ENCODE measurements at places on chromosomes 11 and 22. TPM values are rescaled to one million over a fixed set of nuclear protein-coding genes. Genes with fewer than 3 reads are reported as not detected.

Gene TMEM218
- 14.2 TPM for total RNA-seq

Gene MS4A6A
- total RNA-seq, result not detected

Gene OR5P2
- not detected for total RNA-seq

Gene B3GAT1
- 5.4 TPM for total RNA-seq

Gene YPEL4
- total RNA-seq, result not detected

Gene SLC22A8
- not detected for total RNA-seq

Gene LARGE1
- 9.0 TPM for total RNA-seq

Gene LMNTD2
- total RNA-seq, result 1.1 TPM

Gene CNGA4
- total RNA-seq, result not detected

Gene FDXACB1
- total RNA-seq, result 7.9 TPM

Gene OR8G1
- total RNA-seq, result not detected

Gene PARVA
- total RNA-seq, result not detected

DNA sequence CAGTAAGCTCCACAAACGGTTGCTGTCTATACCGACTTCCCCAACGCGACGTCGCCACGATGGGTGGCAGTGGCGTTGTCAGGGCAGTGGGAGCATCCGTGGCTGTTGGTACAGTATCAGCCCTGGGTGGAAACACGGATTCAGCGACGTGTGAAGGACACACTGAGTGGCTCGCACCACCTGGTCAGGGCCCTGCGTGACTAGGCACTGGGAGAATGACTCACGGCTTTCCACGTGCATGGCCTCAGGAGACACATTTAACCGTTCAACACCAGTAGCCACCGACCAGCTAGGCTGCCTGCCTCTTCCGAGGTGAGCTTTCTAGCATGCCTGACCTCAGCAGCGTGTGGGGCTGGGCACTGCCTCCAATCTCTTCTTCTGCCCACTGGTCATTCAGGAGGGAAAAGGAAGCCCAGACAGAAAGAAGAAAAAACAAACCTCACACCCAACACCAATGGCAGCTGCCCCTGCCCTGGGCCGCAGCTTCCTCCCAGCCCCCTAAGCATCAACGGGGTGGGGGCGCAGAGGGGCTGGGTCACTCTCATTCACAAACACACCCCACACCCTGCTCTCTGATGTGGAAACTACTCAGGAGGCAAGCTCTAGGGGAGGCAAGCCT lies 59.0 kb downstream of the MYH9 start:
- H3K27me3 ChIP-seq, result no peaks in the 10 kb centered on the region
- H3K4me3 ChIP-seq, result peak overlapping the region; percentile 96
- peak; percentile 81 for DNase-seq
- peaks cover 69% of the 10 kb centered on the region for H3K4me1 ChIP-seq
- H3K27ac ChIP-seq, result peak overlapping the region; percentile 99

DNA sequence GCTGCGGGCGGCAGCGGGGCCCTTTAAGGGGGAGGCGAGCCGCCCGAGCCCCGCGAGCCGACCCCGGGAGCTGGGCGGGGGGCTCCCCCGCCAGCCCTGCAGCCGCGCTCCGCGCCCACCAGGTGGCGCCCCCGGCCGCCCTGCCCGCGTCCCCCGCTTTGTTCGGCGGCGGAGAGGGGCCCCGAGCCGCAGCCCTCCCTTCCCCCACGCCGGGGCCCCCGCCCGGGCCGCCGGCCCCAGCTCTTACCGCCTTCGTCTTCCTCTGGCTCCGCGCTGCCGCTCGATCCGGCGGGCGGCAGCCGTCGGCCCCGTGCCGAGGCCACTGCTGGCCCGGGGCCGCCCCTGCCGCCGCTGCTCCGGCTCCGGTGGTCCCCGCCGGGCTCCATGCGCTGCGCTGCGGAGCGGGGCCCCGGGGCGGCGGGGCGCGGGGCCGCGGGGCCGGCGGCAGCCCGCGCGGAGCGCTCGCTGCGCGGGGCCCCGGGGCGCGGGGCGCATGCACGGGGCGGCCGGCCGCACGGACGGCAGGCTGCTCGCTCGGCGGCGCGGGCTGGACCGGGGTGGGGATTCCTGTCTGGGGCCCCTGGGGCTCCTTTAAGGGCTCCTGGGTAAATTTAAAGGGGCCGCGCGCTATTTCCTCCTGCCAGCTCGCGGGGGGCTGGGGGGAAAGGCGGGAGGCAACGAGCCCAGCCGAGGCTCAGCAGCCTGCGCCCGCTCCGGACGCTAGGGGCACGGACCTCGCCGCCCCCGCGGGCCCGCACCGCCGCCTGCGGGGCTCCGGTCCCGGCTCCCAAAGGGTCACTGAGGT lies at the start of gene ZFTA:
ZFTA (minus strand) TSS at position 539 of the 805 bp plus-strand sequence; CDS start at position 386, 153 bp downstream.
- peaks cover 15% of the 10 kb centered on the region for H3K27me3 ChIP-seq
- peaks cover 7% of the 10 kb centered on the region for H3K4me1 ChIP-seq
- H3K4me3 ChIP-seq, result peak within 1 kb of the TSS; percentile 94
- no peaks in the 10 kb centered on the region for H3K36me3 ChIP-seq
- DNase-seq, result peak; percentile 74
- peak within 1 kb of the TSS; percentile 96 for H3K27ac ChIP-seq

GRCh38 chr22:39134366-39135091 lies 18.0 kb downstream of the CBX7 start:
- H3K4me3 ChIP-seq, result no peak overlapping the region
- peaks cover 18% of the 10 kb centered on the region for H3K4me1 ChIP-seq
- no peak for DNase-seq
- H3K27ac ChIP-seq, result no peak overlapping the region

GRCh38 chr11:104343578-104343977 lies 179.6 kb upstream of the PDGFD start:
- H3K36me3 ChIP-seq, result no peaks in the 10 kb centered on the region
- H3K27ac ChIP-seq, result no peak overlapping the region
- peaks cover 3% of the 10 kb centered on the region for H3K27me3 ChIP-seq
- no peak overlapping the region for H3K4me3 ChIP-seq
- no peaks in the 10 kb centered on the region for H3K4me1 ChIP-seq
- DNase-seq, result no peak

GRCh38 chr11:19089421-19089820 lies 27.5 kb upstream of the ZDHHC13 start:
- H3K36me3 ChIP-seq, result no peaks in the 10 kb centered on the region
- H3K27ac ChIP-seq, result no peak overlapping the region
- H3K4me1 ChIP-seq, result no peaks in the 10 kb centered on the region
- no peak overlapping the region for H3K4me3 ChIP-seq
- DNase-seq, result no peak

GRCh38 chr22:49513358-49513851 lies 314.3 kb downstream of the BRD1 start:
- peak overlapping the region; percentile 41 for H3K27ac ChIP-seq
- H3K4me1 ChIP-seq, result peaks cover 23% of the 10 kb centered on the region
- H3K36me3 ChIP-seq, result peaks cover 8% of the 10 kb centered on the region
- no peak overlapping the region for H3K4me3 ChIP-seq

- DNase-seq, result no peak
- peaks cover 9% of the 10 kb centered on the region for H3K4me1 ChIP-seq
- peaks cover 4% of the 10 kb centered on the region for H3K27me3 ChIP-seq
- no peaks in the 10 kb centered on the region for H3K36me3 ChIP-seq
- no peak overlapping the region for H3K27ac ChIP-seq
Measured at GRCh38 chr22:40674274-40674673, 5.0 kb upstream of the MCHR1 start.

- no peaks in the 10 kb centered on the region for H3K36me3 ChIP-seq
- H3K27me3 ChIP-seq, result no peaks in the 10 kb centered on the region
- DNase-seq, result peak; percentile 73
Measured at GRCh38 chr11:72721689-72722049, 30.5 kb downstream of the ARAP1 start.

DNA sequence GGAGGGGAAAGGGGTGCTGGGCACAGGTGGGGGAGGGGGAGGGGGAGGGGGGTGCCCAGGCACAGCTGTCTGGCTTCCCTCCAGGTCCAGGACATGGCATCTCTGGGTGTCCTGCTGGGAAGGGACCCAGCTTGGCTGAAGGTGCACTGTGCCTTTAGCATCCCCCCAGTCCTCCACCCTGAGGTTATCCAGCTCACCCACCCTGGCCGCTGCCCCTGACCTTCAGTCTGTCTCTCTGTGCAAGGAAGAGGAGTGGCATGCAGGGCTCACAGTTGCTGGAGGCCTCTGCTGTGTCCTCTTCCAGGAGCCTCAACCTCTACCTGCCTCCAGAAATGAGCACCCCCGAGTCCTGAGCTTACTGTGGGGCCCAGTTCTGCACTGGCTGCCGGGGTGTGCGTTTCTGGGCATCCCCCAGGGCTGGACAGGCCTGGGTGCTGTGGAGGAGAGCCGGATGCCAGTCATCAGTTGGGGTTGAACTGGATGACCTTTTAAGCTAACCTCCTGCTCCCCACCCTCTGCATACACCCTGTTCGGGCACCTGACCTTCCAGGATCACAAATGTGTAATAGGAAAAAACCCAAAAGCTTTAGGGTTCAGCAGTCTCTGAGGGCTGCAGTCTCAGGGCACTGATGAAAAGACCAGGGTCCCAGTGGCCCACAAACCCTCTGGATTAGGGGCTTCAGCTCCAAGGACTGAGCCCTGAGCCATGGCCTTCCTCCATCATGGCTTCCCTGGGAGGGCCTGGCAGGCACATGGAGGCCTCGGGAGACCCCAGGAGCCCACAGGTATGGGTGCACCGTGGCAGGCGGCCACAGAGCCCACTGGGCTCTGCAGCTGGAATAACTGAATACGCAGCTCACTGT lies 9.6 kb upstream of the CTSD start:
- no peaks in the 10 kb centered on the region for H3K36me3 ChIP-seq
- peaks cover 60% of the 10 kb centered on the region for H3K4me1 ChIP-seq
- H3K4me3 ChIP-seq, result peak overlapping the region; percentile 49
- DNase-seq, result no peak

- no peaks in the 10 kb centered on the region for H3K27me3 ChIP-seq
- H3K4me1 ChIP-seq, result peaks cover 49% of the 10 kb centered on the region
- H3K4me3 ChIP-seq, result peak overlapping the region; percentile 15
- H3K36me3 ChIP-seq, result no peaks in the 10 kb centered on the region
Measured at GRCh38 chr22:31286360-31287255, 5.7 kb downstream of the PIK3IP1 start.

DNA sequence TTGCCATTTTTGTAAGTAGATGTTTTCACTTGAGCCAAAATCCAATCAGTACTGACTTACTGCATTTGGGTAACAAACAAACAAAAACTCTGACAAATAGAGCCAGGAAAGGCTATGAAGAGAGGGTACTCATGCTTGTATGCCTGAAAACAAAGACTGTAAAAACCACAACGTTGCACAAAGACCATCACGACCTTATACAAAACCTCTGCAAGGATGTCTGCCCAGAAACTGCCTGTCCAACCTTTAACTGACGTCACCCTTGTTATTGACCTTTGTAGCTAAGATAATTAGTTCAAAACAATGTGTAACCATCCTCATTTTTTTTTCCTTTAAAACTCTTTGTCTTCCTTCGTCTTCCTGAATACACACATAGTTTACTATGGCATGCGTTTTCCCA lies 804 bp upstream of the CREBZF start:
- H3K4me3 ChIP-seq, result peak overlapping the region; percentile 97
- H3K27me3 ChIP-seq, result no peaks in the 10 kb centered on the region
- H3K4me1 ChIP-seq, result peaks cover 34% of the 10 kb centered on the region
- H3K36me3 ChIP-seq, result peaks cover 25% of the 10 kb centered on the region
- DNase-seq, result no peak
- peak overlapping the region; percentile 95 for H3K27ac ChIP-seq

GRCh38 chr11:34316347-34317035 lies 41.3 kb downstream of the ABTB2 start:
- H3K4me3 ChIP-seq, result no peak overlapping the region
- DNase-seq, result no peak
- no peaks in the 10 kb centered on the region for H3K36me3 ChIP-seq
- H3K27me3 ChIP-seq, result no peaks in the 10 kb centered on the region
- H3K27ac ChIP-seq, result no peak overlapping the region

- H3K27me3 ChIP-seq, result no peaks in the 10 kb centered on the region
- H3K4me1 ChIP-seq, result no peaks in the 10 kb centered on the region
- DNase-seq, result no peak
- H3K4me3 ChIP-seq, result no peak overlapping the region
Measured at GRCh38 chr11:131683131-131683530, 312.7 kb downstream of the NTM start.

- H3K27me3 ChIP-seq, result no peaks in the 10 kb centered on the region
- no peak overlapping the region for H3K27ac ChIP-seq
- H3K36me3 ChIP-seq, result peaks cover 36% of the 10 kb centered on the region
- no peak overlapping the region for H3K4me3 ChIP-seq
Measured at GRCh38 chr11:34135439-34135838, 30.0 kb downstream of the NAT10 start.

GRCh38 chr11:2318707-2319106 lies 16.9 kb downstream of the TSPAN32 start:
- DNase-seq, result no peak
- H3K4me3 ChIP-seq, result no peak overlapping the region
- H3K27me3 ChIP-seq, result peaks cover 13% of the 10 kb centered on the region
- H3K36me3 ChIP-seq, result peaks cover 11% of the 10 kb centered on the region
- H3K4me1 ChIP-seq, result peaks cover 12% of the 10 kb centered on the region

- no peaks in the 10 kb centered on the region for H3K4me1 ChIP-seq
- H3K27ac ChIP-seq, result no peak overlapping the region
- H3K4me3 ChIP-seq, result no peak overlapping the region
- no peak for DNase-seq
Measured at GRCh38 chr11:78244080-78244479, 55.4 kb downstream of the USP35 start.

DNA sequence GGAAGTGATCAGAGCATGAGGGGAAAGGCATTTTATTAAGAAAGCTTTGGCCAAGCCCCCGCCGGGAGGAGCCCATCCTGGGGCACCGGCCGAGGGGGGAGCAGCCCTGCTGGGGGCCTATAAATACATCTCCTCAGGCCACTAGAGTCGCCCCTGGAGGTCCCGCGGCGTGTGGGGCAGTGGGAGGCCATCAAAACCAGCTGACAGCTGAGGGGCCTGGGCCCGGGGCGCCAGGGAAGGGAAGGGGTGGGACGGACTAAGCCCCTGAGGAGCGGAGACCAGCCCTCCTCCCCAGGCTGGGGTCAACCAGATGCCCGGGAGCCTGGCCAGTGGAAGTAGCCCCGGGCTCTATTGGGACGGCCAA lies 13.1 kb downstream of the SCARF2 start:
- peaks cover 7% of the 10 kb centered on the region for H3K27me3 ChIP-seq
- H3K36me3 ChIP-seq, result no peaks in the 10 kb centered on the region
- no peak overlapping the region for H3K27ac ChIP-seq
- no peak overlapping the region for H3K4me3 ChIP-seq
- no peak for DNase-seq
- H3K4me1 ChIP-seq, result peaks cover 4% of the 10 kb centered on the region

GRCh38 chr11:72226701-72227100 lies 2.1 kb downstream of the INPPL1 start:
- no peak overlapping the region for H3K4me3 ChIP-seq
- H3K4me1 ChIP-seq, result peaks cover 25% of the 10 kb centered on the region
- H3K36me3 ChIP-seq, result no peaks in the 10 kb centered on the region

GRCh38 chr11:35207471-35208403 lies 68.8 kb downstream of the CD44 start:
- DNase-seq, result no peak
- peaks cover 79% of the 10 kb centered on the region for H3K36me3 ChIP-seq
- H3K27me3 ChIP-seq, result no peaks in the 10 kb centered on the region

- H3K4me3 ChIP-seq, result no peak overlapping the region
- H3K36me3 ChIP-seq, result no peaks in the 10 kb centered on the region
- H3K27ac ChIP-seq, result no peak overlapping the region
- peak; percentile 6 for DNase-seq
- no peaks in the 10 kb centered on the region for H3K27me3 ChIP-seq
Measured at GRCh38 chr22:47169801-47170140, 407.3 kb downstream of the TBC1D22A start.

- H3K27ac ChIP-seq, result no peak overlapping the region
- DNase-seq, result peak; percentile 51
- H3K27me3 ChIP-seq, result peaks cover 14% of the 10 kb centered on the region
- no peak overlapping the region for H3K4me3 ChIP-seq
- H3K4me1 ChIP-seq, result no peaks in the 10 kb centered on the region
Measured at GRCh38 chr11:2798951-2799761, 86.4 kb downstream of the CDKN1C start.

- H3K27ac ChIP-seq, result no peak overlapping the region
- H3K36me3 ChIP-seq, result no peaks in the 10 kb centered on the region
- no peaks in the 10 kb centered on the region for H3K27me3 ChIP-seq
- no peaks in the 10 kb centered on the region for H3K4me1 ChIP-seq
- H3K4me3 ChIP-seq, result no peak overlapping the region
Measured at GRCh38 chr11:81246941-81247340, 1486.7 kb downstream of the FAM181B start.

GRCh38 chr11:34330653-34331052 lies 27.2 kb downstream of the ABTB2 start:
- H3K4me1 ChIP-seq, result peaks cover 6% of the 10 kb centered on the region
